ENCODE measurements at places on chromosomes 5 and 9.

GRCh38 chr5:57779383-57780223 lies 297.0 kb upstream of the ACTBL2 start:
- peak; percentile 82 for DNase-seq

GRCh38 chr5:57486027-57486602 lies 3.5 kb upstream of the ACTBL2 start:
- no peak for DNase-seq

DNA sequence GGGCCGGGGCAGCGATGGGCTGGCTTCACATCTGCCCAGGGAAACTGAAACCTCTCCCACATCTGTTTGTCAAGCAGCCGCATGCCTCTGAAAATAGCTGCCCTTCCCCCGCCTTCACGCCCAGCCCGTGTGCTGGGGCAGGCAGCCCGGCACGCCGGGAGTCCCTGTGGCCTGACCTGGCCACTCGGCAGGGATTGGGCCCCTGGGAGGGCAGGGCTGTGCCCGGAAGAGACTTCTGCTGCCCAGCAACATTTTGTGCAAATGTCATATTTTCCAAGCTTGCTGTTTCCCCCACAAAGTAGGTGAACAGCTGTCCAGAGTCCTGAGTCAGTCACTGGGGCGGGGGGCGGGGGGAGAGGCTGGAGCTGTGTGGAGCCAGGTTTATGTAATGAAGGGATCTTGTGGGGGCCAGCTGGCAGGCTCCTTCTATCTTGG lies 8.2 kb downstream of the COL27A1 start:
- DNase-seq: peak; percentile 57

GRCh38 chr9:76701441-76702039 lies 62.7 kb upstream of the PCA3 start:
- peak; percentile 87 for DNase-seq

- no peak for DNase-seq
These were observed 96.1 kb upstream of the DNAH5 start for GRCh38 chr5:14040542-14040941.

GRCh38 chr9:112315331-112316257 lies 17.8 kb downstream of the PTBP3 start:
- DNase-seq: no peak

- no peak for DNase-seq
These were observed 57.0 kb downstream of the SECISBP2 start for GRCh38 chr9:89375191-89375760.

DNA sequence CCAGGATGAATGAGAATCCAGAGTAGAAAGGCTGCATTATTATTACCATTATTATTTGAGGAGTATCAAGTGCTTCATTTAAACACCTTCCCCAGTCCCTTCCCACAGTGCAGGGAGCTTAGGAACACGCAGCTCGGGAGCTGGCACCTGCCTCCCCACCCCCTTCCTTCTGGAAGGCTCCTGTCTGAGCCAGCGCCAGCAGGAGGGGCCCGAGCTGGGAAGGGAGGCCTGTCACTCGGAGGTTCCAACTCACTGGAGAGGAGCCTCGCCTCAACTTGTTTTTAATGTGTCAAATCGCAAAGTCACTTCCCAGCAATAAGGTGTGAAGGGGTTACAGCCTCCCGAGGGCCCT lies 156.4 kb upstream of the IRX4 start:
- DNase-seq: no peak

GRCh38 chr9:135520916-135521607 lies at the start of gene LCN1:
TSS of gene LCN1 (plus strand) at chr9:135521440. CDS start at chr9:135521498, 58 bp downstream.
- no peak for DNase-seq

- peak; percentile 93 for DNase-seq
These were observed 55.3 kb downstream of the ZNF366 start for GRCh38 chr5:72451741-72452505.

GRCh38 chr5:148794729-148795561 lies 31.5 kb upstream of the ADRB2 start:
- DNase-seq: peak; percentile 79

- peak; percentile 66 for DNase-seq
These were observed 21.1 kb downstream of the FAM219A start for GRCh38 chr9:34437006-34437925.

DNA sequence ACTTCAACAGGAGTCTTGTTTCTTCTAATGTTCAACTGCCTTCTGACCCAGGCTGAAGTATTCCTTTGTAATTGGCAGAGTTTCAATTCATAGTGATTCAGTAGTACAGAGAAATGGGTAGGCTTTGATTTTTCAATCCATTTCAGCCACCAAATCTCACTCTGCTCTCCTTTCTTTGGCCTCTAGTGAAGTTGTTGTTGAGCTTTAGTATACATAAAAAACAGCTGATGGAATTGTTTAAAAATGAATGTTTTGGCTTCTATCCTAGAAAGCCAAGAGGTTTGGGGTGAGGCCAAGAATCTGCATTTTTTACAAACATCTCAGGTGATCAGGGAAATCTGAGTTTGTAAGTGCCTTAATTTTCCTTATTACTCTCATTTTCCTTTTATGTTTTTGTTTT lies 182.9 kb upstream of the MAP1B start:
- no peak for DNase-seq

DNA sequence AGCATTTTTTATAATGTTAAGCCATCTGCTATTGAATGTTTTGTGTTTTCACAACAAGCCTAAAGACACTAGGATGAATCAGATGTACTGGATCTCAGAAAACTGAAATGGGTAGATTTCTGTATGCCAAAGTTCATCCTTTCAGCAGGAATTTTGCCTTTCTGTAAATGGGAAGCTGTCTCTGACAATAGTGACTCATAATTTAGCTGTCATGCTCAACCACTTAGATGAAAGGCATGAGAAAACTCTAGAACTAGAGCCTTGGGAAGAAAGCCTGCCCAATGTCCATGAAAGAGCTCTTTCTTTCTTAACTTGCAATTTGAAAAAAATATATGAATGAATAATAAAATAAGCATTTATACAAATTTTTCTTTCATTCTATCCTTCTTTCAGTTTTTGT lies 616.0 kb upstream of the EDIL3 start:
- peak; percentile 16 for DNase-seq

DNA sequence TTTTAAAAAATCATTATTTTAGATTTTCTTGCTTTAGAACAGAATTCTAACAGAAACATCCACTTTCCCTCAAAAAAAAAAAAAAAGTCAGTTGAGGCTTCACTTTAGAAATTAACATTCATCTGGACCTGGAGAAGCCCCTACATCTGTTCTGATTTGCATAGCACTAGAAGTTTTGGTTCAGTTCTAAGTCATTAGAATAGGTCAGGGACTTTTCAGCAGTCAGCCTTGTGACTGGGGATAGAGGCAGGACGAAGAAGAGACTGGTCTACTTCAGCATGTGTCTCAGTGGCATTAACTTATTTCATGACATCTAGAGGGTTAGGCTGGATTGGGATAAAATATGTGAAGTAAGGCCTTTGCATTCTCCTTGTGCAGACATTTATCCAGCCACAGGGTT lies 215.8 kb upstream of the DAB2 start:
- no peak for DNase-seq

DNA sequence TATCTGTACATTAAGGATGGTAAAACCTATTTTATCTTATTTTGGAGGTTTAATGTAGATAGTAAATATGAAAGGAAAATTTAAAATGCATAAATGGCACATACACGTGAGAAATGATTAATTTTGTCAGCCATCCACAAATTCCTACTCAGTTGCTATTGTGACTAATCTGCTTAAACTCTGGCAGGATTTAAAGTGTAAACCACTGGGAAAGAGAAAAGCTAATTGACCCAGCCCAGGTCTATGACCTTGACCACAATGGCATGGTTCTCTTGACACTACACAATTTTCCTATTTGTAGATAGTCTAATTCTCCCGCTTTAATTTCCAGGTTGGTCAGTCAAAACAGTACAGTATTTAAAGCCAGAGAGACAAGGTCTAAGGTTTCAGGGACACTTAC lies 459.0 kb upstream of the KLF4 start:
- no peak for DNase-seq

GRCh38 chr9:134545215-134545542 lies 96.4 kb upstream of the COL5A1 start:
- DNase-seq: peak; percentile 51

DNA sequence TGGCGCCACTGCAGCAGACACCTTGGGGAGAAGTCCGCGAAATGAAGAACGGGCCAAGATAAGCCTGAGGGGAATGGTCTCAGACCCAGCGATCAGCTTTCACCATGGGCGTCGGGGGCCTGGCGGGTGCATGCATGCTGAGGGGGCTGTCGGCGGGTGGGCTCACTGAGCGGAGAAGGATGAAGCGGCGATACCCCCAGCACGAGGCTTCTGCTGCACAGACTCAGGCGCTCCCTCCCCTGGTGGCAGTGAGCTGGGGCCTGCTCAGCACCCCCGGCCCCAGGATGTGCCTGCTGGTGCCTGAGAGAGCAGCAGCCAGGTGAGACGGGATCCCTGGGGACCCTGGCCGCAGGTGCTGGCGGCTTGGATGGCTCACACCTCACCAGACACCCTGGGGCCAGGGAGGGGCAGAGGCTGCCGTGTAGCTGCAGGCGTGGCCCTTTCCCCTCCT lies 31.2 kb downstream of the CEP72 start:
- no peak for DNase-seq

DNA sequence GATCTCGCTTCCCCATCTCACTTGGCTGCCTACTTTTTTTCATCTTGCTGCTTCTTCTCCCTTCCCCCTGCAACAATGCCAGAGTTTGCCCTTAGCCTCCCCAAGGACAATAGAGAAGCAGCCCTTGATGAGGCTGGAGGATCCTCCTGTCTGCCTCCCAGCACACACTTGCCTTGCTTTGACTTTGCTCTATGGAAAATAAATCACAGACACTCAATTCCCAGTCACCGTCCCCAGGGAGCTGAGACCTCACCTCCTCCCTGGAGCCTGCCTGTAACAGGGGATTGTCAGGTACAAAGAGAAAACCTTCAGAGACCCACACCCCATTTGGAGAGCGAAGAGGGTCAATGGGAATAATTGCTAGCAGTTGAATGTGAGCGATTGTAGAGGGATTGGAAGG lies 242.1 kb upstream of the ZNF462 start:
- no peak for DNase-seq

DNA sequence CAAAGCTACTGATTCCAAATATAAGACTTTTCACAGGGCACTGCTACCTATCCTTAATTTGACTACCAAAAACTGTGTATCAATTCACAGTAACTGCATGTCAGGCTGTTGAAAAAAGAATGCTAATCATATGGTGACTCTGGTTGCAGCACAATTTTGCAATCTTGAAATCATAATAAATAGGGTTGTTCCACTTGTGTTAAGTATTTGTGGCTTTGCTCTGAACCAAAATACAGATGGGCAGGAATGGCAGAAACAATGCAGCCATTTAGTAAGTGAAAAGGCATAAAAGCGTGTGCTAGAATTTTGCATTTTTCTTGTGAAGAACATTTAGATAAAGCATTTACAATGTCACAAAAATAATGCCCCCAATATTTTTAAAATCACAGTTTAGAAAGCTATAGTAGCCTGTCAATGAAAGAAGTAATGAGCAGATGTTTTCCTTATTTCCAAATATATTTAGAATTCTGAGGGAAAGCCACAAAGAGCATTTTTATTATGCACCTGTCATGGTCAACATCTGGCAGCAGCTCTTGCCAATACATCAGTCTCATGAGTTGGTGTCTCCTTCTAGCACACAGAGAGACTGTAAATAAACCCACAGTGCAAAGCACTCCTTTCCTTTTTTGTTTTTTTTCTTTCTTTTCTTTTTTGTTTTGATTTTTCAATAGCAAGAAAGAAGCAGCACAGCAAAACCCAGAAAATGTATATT lies 54.8 kb upstream of the PAM start:
- no peak for DNase-seq

DNA sequence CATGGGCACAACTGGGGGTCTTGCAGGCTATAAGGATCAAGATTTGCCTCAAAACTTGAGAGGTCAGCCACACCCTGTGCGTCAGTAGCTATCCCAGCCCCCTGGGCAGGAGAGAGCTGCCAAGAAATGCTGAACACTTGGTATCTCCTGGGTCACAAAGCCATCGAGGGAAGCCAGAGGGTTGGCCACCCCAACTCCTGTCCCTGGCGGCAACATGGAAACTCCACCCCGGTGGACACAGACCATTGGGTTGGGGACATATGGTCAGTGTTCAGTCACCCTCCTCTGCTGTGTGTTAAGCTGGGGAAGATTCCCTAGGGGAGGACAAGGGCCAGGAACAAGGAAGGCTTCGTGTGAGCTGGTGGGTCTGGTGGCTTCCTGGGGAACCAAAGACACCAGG lies 140.6 kb downstream of the C5orf15 start:
- DNase-seq: no peak

DNA sequence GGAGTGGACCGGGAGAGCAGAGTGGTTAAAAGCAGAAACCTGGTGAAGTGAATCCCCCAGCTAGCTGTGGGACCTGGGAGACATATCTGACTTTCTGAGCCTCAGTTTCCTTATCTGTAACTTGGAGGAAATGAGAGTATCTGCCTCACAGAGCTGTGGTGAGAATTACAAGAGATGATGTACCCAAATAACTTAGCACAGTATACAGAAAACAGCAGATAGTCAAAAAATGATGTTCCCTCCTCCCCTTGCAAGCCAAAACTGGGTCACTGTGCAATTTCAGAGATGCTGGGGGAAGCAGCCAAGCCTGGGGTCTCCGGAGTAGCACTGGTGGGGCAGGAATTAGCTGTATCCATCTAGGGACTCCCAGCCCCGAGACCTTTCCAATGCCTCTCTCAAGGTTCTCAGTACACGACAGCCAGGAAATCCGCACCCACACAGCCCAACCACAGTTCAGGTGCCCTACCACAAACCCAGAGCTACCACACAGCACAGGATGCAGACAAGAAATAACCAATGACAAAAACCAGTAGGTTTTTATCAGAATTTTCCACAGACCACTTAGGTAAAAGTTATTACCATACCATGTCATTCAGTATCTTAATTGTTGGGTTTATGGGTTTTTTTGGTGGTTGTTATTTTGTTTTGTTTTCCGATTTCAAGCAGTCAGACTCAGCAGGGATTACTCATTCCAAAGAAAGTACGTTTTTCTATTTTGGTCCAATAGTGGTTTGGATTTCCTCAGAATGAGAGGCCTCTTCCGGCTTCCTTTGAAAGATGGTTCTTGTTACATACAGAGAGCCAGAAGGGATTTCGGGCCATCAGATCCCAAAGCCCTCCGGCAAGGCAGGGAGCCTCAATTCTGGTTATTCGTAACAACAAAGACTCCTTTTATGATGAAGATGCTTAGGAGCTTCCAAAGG lies 4.9 kb upstream of the HRH2 start:
- DNase-seq: no peak

DNA sequence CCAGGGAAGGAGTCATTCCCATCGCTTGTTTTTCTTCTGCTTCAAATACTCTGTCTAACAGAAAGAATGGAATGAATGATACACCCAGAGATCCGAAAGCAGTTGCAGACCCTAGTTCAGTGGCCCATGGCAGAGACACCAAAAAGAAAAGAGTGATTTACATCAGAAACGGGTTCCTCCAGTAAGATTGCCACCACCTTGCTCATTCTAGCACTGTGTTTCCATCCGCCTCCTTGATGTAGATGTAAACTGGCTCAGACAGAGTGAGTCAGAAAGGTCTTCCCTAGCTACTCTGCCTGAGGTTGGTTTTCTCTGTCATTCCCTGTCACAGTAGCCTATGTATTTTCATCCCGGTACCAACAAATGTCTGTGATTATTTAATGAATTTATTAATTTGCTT lies 15.9 kb upstream of the CLINT1 start:
- DNase-seq: no peak

All from fibroblast of upper back skin (primary cell).